ENCODE measurements at places on chromosomes 3 and 15.
A peak's percentile ranks its signal among the peaks of the same experiment; 100 is the strongest.

DNA sequence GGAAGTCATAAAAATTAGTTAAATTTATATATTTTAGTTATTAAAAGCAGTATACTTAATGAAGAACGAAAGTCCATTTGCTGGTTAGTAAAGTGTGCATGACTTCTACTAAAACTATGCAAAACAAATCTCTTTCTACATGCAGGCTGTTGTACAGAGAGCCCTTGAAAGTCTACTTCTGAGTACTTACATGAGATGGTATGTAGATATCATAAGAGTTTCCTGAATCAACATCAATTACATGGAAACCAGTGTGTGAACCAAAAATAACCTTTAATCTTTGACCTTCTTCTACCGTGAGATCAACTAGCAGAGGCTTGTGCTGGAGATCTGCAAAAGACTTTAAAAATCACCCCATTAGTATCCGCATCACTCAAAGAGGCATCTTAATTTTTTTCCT, 42.1 kb upstream of the SLC2A2 start:
- no peaks in the 10 kb centered on the region for H3K27me3 ChIP-seq
- H3K4me1 ChIP-seq, result no peaks in the 10 kb centered on the region
- H3K4me3 ChIP-seq, result no peak overlapping the region

DNA sequence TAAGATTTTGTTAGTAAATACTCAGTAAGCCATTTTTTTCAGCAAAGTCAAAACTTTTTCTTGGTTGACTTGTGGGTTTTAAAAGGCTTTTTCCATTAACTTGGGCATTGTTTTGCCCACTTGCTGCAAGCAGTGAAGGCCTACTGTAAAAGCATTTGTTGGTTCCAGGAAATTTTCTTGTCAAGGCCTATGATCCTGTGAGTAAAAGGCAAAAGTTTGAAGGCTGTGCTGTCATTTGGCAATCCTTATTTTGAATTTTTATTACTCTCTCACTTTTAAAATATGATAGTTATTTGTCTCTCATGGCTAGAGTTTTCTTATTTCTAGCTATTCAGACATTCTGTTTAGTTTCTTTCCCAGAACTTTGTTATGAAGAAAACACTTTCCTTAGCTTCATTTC, 13.0 kb downstream of the P2RY12 start:
- H3K4me3 ChIP-seq, result no peak overlapping the region
- no peaks in the 10 kb centered on the region for H3K27me3 ChIP-seq
- no peak overlapping the region for H3K27ac ChIP-seq
- no peaks in the 10 kb centered on the region for H3K36me3 ChIP-seq
- H3K4me1 ChIP-seq, result no peaks in the 10 kb centered on the region

GRCh38 chr15:63495343-63495742, 9.1 kb upstream of the USP3 start:
- no peak overlapping the region for H3K4me3 ChIP-seq
- no peaks in the 10 kb centered on the region for H3K36me3 ChIP-seq
- no peak for DNase-seq
- no peaks in the 10 kb centered on the region for H3K4me1 ChIP-seq
- H3K27me3 ChIP-seq, result no peaks in the 10 kb centered on the region

DNA sequence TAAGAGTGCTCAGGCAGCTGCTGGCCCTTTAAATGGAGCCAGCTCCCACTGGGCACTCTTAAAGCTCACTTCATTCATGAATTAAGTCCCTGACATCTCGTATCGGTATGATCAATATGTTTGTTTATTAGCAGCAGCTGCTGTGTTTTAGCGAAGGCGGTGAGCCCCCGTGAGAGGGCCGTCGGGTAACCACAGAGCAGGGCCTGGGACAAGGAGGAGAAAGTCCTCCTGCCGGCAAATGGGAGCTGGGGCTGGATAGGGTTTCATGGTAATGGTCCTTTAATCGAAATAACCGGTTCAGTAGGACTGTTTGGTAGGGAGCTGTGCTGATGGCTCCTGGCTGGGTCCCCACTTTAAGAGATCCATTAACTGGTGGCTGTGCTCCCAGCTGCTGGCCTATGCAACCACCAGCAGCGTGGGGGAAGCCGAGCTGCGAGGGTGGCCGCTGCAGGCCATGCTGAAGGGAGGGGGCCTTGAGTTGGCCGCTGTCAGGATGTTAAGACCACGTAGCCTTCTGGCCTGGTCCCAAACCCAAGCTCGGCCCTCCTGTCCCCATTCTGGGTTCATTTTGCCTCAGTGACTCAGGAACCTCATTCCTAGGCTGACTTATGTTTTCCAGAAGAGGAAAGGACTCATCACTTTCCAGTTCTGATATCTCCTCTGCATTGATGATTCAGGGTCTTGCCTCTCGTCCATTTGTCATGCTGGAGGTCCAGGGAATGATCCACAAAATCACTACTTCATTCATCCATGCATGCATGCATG, 67.6 kb upstream of the NTRK3 start:
- H3K27ac ChIP-seq, result no peak overlapping the region
- H3K27me3 ChIP-seq, result no peaks in the 10 kb centered on the region
- H3K36me3 ChIP-seq, result no peaks in the 10 kb centered on the region
- H3K4me1 ChIP-seq, result no peaks in the 10 kb centered on the region
- no peak for DNase-seq
- H3K4me3 ChIP-seq, result no peak overlapping the region

DNA sequence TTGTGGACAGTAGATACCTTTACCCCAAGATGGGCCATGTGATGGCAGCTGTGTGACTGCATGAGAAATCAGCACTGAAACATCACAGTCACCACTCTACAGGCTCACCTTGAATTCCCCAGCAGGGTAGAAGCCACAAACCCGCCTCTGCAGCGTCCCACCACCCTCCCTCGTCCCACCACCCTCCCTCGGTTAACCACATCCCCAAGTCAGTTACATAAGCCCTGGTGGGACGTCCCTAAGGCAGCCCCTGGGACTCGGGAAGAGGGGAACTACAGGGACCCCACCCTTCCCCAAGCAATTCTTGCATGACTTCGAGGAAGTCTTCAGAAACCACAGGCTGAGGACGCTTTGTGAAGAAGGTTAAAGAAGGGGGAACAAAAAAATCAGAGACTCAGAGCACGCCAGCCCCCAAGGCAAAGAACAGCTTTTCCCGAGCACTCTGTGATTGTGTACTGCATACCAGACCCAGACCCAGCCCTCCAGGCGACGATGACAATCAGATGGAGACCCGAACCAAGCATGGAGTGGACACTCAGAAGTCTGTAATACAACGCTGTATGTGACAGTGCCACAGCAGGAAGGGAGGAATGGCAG, 60.5 kb downstream of the SH3BP5 start:
- peak; percentile 75 for DNase-seq
- H3K27me3 ChIP-seq, result no peaks in the 10 kb centered on the region
- peaks cover 30% of the 10 kb centered on the region for H3K4me1 ChIP-seq
- H3K36me3 ChIP-seq, result no peaks in the 10 kb centered on the region

GRCh38 chr3:139440639-139441556, 35.4 kb downstream of the RBP2 start:
- H3K36me3 ChIP-seq, result no peaks in the 10 kb centered on the region
- no peak overlapping the region for H3K4me3 ChIP-seq
- no peaks in the 10 kb centered on the region for H3K4me1 ChIP-seq
- no peaks in the 10 kb centered on the region for H3K27me3 ChIP-seq
- DNase-seq, result no peak

Measured in right atrium auricular region (tissue), 2 donors.